ENCODE measurements at places on chromosomes 6 and 20.

GRCh38 chr6:103680116-103680515 is 1179.6 kb downstream of the HACE1 start:
- DNase-seq = no peak

- no peak for DNase-seq
These were observed 270.7 kb downstream of the PLCB1 start for GRCh38 chr20:8402798-8403197.

DNA sequence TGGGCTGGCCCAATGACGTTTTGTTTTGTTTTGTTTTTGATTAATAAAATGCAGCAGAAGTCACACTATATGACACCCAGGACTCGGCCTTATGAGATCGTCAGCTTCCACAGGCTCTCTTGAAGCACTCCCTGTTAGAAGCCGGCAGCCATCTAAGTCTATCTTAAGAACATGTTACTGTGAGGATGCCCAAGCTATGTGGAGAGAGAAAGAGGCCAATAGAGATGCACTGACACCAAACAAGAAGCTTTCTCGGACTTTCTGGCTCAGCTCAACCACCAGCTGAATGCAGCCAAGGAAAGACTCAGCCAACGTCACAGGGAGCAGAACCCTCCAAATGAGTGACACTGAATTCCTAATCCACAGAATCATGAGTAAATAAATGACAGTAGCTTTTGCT is 14.0 kb downstream of the SGK1 start:
- DNase-seq = no peak

- DNase-seq = no peak
These were observed 166.3 kb downstream of the KCNQ5 start for GRCh38 chr6:72788188-72788587.

GRCh38 chr6:105163183-105163582 is 16.6 kb downstream of the POPDC3 start:
- DNase-seq = no peak

- peak; percentile 22 for DNase-seq
These were observed 60.6 kb upstream of the ASIP start for GRCh38 chr20:34180460-34181120.

- DNase-seq = no peak
These were observed 790.9 kb downstream of the TFAP2A start for GRCh38 chr6:9623985-9624384.

GRCh38 chr6:72417759-72418158 is 204.1 kb upstream of the KCNQ5 start:
- no peak for DNase-seq

DNA sequence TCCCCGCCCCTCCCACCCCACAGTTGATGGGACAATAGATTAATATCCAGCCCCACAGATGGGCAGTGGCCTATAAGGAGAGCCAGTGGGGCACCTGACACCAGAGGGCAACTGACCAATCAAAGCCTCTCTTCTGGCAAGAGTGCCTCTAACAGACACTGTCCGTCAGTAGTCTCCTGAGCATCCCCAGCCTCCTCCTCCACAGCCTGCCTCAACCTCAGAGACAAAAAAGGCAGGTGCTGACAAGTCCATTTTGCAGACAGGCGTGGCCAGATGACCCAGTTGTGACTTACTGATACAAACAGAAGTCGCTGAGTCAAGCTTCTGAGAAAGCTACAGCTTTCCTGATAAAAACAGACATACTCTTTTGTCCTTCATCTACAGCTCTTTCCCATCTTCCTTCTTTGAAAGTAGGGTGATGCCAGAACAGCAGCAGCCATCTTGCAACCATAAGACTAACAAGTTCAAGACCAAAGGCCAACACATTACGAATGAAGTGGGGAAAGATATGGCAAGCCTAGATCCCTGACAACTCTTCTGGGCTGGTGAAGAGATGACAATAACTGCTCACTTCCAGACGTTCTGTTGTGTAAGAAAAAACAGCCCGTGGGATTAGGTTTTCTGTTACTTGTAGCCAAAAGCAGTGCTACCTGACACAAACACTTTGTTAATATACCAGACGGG is 12.3 kb downstream of the PPIL1 start:
- DNase-seq = no peak

DNA sequence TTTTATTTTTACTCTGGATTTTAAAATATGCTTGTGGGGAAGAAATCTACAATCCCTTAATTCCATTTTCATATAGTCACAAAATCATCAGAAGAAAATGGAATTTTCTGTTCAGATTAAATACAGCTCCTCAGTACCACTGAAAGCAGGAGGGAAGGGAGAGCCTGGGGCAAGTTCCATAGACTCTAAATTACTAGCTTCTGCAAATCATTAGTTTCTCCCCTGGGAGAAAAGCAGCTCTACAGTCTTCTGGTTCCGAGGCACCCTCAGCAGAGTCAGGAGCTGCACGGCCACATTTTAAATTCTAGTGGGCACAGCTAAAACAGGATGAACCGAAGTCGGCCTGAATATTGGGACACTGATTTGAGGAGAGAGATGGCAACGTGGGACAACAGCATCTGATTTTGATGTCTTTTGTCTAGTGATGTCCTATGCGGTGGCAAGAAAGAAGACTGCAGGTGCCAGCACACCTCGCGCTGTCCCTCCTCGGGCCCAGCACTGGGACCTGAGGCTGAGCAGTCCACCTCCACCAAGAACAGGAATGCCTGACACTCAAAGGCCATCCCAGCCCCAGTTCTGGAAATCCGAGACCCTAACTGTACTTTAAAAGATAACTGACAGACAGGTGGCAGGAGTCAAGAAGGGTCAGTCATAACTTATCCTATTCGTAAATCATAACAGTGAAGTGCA is 90.7 kb downstream of the FOXC1 start:
- no peak for DNase-seq

DNA sequence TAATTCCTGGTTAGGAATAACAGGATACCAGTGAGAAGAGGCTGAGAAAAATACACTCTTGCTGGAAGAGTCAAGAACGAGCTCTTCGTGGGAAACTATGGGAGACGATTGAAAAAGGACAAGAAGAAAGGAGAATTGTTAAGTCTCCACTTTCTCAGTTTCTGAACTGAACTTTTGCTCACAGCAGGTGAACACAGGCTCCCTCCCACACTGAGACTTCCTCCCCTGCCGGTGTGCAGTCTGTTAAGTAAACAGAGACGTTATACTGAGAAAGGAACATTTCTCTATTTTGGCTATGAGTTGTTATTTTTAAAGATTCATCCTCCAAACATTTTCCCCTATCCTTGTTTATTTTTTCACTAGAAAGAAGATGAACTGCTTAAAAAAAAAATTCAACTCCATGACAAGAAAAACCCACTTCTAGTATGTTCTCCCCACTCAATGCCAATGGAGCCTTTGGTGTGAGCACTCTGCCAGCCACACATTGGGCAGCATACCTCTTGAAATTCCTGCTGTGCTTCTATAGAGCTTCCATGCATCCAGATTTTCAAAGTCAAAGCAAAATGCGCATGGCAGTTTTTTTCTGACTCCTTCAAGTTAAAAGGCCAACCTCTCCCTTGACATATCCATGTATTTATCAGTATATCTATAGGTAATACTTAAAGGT is 250.5 kb downstream of the ESR1 start:
- no peak for DNase-seq

GRCh38 chr6:54680531-54680930 is 166.0 kb upstream of the FAM83B start:
- DNase-seq = no peak

GRCh38 chr6:31403283-31404060 is at the start of gene MICA:
Gene MICA (plus strand): TSS chr6:31403595. CDS start chr6:31403633, 38 bp downstream.
- DNase-seq = peak; percentile 89

DNA sequence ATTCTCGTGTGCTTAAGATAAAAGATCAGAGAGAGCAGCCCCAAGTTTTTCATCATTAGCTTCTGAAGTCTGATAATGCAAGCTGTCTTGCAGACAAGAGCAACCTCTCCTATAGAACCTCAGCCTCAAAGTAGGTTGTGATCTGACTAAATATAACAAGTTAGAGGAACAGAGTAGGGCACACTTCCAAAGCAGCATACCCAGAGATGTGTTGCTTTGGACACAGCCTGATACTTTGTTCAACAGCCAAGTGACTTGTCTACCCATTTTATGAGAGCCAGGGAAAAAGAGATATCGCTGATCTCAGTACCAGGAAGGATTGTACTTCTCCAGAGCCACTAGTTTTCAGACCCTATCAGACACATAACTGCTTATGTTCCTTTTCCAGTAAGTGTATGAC is 44.2 kb upstream of the OPRM1 start:
- DNase-seq = no peak

GRCh38 chr20:24450624-24451376 is 18.6 kb upstream of the SYNDIG1 start:
- DNase-seq = no peak

DNA sequence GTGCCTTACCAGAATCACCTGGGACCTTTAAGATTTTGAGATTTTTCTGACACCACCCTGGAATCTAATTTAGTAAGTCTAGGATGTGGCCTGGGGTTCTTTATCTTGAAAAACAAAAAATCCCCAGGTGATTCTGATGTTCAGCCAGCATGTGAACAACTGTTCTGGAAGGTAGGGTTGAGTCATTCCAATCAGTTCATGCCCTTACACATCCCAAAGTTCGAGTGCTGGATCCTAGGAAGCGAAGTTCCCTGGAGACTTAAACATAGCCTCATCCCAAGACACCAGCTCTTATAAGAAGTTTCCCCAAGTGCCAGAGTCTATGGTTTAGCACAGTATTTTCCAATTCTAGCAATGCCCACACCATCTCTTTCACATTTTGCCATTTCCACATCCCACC is 6.3 kb upstream of the TSHZ2 start:
- DNase-seq = no peak

- no peak for DNase-seq
These were observed 188.8 kb upstream of the BTBD3 start for GRCh38 chr20:11728937-11729336.
